ENCODE measurements at places on chromosomes 1 and 21.

- no peak for DNase-seq
Observed at GRCh38 chr1:215863796-215864195, 296.7 kb downstream of the KCTD3 start.

GRCh38 chr1:51898090-51898734, 19.7 kb upstream of the NRDC start:
- DNase-seq: peak; percentile 89

DNA sequence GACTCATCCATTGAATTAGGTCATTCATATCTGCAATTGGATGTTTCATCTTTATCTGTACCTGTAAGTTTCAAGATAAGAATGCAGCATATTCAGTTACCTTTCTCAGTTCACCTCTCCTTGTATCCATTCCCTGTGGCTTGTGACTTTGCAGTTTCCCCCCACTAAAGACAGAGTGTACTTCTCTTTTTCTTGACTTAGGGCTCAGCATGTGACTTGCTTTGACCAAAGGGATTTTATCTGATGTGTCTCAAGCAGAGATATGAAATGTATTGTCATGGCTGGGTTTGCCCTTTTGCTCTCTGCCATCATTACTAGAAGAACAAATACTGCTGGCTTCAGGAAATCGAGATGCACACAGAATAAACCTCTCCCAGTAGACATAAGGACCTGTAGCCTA, 754.8 kb downstream of the ADGRL2 start:
- no peak for DNase-seq

GRCh38 chr1:160862203-160863060, at the start of gene CD244:
TSS of gene CD244 (minus strand) at chr1:160862887. CDS start at chr1:160862677, 210 bp downstream.
- peak; percentile 38 for DNase-seq
